ENCODE measurements at places on chromosomes 1 and 21.

- DNase-seq = no peak
Measured at GRCh38 chr1:189463166-189463565, 1014.5 kb downstream of the BRINP3 start.

DNA sequence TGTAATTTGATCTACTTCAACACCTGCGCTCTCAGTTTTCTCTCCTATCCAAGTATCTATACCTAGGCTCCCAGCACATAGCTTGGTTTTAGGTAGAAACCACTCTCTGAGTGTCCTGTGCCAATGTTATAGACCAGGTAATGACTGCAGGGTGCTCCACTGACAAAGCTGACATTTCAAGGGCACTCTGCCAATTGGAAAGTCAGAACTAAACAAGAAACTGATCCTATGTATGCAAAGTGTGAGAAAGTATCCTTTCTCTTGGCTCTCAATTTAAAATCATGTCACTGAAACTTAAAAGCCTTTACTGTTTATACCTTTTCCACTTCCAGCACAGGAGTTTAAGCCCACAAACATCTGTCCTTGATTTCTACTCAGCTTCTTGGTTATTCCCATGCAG lies 45.0 kb upstream of the AIM2 start:
- DNase-seq = no peak

- DNase-seq = no peak
Measured at GRCh38 chr1:246001837-246002230, 505.2 kb downstream of the SMYD3 start.

DNA sequence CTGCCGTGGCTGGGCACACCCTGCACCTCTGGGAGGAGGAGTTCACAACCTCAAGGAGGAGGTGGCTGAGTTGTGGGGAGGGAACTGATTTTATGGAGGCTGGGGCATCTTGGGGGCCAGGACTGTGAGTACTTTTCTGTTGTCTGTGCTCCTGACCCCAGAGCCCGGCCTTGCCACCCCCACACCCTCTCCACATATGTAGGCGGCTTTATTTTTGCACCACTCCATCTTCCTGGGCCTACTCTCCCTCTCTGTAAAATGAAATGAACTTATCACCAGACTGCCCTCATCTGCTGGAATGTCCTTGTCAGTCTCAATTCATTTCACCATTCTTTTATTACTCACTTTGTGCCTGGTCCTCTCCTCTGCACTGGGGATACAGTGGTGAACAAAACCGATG lies 12.8 kb downstream of the FOXD2 start:
- DNase-seq = no peak

GRCh38 chr21:38388203-38388602 lies 110.1 kb downstream of the ERG start:
- DNase-seq = no peak

DNA sequence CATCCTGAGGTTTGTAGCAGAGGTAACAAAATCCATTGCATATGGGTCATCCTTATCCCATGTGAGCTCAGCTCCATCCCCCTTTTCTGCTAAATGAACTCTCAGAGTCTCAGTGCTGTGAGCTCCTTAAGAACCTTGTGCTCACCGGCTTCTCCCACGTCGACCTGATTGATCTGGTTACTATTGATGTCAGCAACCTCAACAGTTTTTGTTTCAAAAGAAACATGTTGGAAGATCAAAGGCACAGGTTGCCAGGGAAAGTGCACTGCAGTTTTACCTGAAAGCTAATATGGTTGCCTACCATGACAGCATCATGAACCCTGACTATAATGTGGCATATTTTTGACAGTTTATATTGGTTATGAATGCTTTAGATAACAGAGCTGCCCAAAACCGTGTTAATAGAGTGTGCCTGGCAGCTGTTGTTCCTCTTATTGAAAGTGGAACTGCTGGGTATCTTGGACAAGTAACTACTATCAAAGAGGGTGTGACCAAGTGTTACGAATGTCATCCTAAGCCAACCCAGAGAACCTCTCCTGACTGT lies 131.4 kb downstream of the HS2ST1 start:
- DNase-seq = no peak

DNA sequence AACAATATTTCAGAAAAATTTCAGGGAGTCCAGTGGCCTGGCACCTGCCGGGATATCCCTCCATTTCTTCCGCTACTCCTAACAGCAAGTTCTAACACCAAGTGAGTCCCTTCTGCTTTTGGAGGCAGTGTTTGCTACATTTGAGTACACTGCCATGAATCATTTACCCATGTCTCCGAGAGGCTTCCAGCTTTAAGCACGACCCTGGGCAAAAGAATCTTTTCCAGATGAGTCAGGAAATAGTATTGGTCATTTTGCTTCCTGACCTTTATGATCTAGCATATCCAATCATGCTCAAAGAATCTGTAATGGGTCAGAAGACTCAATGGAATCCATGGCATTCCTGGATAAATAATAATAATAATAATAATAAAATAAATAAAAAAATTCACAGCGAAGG lies 60.7 kb upstream of the FMN2 start:
- DNase-seq = no peak

DNA sequence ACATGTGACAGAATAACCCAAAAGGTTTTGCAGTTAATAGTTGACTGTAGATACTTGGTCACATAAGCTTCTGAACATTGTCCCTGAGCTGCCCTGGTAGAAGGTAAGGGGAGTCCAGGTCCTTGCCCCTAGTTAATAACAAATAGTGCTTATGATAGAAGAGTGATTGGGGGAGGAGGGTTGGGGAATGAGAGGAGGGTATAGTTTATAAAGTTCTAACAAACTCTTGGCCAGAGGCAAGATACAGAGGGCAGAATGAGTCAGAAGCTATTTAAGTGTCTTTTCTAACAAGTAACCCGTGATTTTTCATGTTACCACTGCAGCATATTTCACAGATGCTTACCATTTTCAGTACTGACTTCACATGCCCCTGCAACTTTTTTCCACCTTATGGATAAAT lies 26.7 kb upstream of the MYOCOS start:
- no peak for DNase-seq

DNA sequence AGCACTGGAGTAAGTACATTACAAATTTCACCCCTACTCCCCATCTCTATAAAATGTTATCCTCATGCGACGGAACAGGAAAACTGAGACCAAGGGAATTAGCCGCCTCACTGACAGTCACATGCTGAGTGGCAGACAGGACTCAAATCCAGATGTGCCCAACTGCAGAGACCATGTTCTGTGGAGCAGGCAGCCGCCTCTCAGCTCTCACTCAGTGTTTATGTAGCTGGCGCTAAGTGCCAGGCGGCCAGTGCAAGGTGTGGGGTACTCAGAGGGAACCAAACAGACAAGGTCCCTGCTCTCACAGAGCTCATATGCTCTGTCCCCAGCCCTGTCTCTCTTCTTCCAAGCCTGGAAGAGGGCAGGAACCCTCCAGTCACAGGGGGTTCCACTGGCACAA lies 5.1 kb downstream of the CAPZB start:
- no peak for DNase-seq

DNA sequence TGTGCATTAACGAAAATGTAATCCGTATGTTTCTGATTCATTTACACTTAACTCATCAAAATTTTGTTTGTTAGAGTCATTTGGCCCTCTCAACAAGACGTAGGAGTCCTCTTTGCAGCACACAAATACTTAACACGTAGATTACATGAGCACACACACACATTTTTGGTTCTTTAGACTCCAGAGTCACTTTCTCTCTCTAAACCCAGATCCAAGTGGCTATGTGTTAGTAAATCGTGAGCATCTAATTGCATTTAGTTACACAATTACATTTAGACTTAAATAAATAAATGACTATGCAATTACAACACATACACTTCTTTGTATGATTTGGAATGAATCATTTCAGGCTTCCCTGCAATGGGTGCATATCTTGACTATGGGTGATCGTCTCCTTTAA lies 109.0 kb upstream of the GREM2 start:
- DNase-seq = no peak

DNA sequence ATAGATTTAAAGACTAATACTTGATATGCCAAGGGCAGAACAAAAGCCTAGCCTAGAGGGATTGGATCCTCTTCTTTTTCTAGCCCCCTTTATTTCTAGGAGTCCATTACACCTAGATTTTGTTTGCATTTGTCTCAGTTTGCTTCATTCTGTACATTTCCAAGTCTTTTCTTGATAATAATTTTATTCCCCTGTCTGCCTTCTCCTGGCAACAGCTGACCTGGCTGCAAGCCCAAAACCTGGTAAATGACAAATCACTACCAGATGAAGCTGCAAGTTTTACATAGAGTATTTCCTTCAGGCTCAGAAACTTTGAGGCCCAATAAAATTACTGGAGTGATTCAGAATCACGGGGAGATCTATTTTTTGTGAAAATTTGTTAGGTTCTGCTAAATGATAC lies 36.5 kb upstream of the LHX8 start:
- DNase-seq = no peak

- no peak for DNase-seq
Measured at GRCh38 chr21:30518876-30519275, 16.9 kb upstream of the KRTAP19-5 start.

DNA sequence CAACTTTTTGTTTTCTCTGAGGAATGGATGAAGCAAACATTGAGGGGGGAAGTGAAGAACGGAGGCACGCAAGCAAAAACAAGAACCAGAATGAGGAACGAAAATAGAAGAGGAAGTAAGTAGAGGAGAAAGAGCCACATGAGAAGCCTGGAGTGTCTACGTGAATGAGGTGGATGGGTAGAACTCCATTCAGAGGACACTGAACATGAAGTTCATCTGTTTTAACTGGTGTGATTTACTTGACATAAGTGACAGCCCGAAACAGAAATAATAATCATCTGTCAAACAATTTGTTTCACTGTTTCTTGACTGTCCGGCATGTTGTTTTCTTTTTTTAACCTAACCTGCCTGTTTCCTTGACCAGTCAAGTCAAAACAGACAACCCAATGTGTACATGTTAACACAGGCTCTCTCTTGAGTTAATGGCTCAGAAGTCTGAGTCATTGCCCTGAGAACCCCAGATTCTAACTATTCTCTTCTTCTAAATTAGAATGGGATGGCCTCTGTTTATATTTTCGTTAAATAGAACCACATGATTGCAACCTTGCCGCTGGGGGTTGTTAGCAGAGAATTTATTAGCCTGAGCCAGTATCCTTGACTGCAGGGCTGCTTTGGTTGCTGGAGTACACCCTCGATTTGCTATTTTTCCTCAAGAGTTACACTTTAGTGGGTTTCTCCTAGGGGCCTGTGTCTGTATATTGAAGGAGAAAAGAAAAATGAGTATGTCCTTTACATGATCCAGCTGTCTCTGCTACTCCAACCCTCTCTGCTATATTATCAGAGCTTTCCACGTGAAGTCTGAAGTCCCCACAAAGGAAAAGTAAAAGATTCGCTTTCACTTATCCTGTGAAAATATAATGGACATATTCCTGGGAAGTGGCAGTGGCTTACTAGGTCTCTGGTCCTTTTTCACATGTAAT lies 151.7 kb downstream of the ZC3H11B start:
- no peak for DNase-seq

- no peak for DNase-seq
Measured at GRCh38 chr1:199463521-199464127, 563.9 kb upstream of the NR5A2 start.

DNA sequence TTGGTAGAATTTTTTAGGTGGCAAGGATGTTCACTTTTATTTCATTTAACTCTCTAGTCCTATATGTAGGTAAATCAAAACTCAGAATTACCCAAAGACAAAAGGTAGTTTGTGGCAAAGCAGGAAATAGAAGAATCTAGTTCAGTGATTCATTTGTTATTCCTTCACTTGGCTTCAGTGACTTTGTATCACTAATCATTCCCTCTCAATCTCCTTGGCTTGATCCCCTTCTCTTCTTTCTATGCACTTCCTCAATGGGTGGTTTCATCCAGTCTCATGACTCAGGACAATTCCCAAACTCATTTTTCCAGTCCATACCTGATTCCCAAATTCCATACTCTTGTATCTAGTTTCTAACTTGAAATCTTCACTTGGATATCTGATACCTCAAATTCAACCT lies 64.9 kb downstream of the PRKACB start:
- DNase-seq = no peak

GRCh38 chr1:220818421-220819173 lies 31.9 kb downstream of the MTARC1 start:
- no peak for DNase-seq

DNA sequence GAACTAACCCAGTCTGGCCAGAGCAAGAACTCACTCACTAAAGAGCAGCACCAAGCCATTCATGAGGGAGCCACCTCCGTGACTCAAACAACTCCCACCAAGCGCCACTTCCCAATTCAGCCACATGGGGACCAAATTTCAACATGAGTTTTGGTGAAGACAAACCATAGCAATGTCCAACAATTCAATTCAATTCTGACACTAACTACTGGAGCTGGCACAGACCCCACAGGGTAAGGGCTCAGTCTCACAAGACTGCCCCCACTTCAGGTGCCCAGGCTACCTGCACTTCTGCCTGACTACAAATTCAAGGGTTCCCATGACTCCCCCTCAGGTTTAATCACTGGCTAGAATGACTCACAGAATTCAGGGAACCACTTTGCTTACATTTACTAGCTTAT lies 48.8 kb upstream of the RAP1A start:
- DNase-seq = no peak

GRCh38 chr1:166029196-166029945 lies 137.4 kb downstream of the FAM78B start:
- no peak for DNase-seq

- no peak for DNase-seq
Measured at GRCh38 chr1:29500041-29500440, 263.7 kb downstream of the PTPRU start.

GRCh38 chr1:211326528-211327345 lies at the start of gene TRAF5:
TRAF5 (plus strand) TSS chr1:211326833; CDS start chr1:211353240, 26,407 bp downstream.
- DNase-seq = no peak

- no peak for DNase-seq
Measured at GRCh38 chr1:8718850-8719361, 98.5 kb downstream of the RERE start.

GRCh38 chr21:44615466-44615865 lies 3.6 kb downstream of the KRTAP10-8 start:
- DNase-seq = no peak

- DNase-seq = no peak
Measured at GRCh38 chr1:229480495-229480894, 27.6 kb downstream of the NUP133 start.

GRCh38 chr21:43864962-43865539 lies at the start of gene AGPAT3:
AGPAT3 (plus strand) TSS chr21:43865223; CDS start chr21:43959682, 94,459 bp downstream.
- DNase-seq = no peak

- no peak for DNase-seq
Measured at GRCh38 chr1:114033961-114034360, 54.7 kb downstream of the OLFML3 start.

DNA sequence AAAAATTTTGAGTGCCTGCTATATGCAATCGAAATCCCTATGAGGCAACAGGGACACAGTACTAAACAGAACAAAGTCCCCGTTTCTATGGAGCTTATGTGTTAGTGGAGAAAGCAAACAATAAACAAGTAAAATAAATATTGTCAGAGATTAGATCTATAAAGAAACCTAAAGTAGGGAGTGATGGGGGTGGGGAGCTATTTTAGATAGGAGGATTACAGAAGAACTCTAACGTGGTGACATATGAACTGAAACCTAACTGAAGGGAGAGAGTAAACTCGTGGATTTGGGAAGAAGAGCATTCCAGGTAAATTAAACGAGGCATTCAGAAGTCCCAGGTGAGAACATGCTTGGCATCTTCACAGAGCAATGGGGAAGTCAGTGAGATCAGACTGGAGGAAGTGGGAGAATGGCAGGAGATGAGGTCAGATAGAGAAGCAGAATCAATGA lies 154.5 kb downstream of the DENND1B start:
- DNase-seq = no peak

GRCh38 chr21:38825921-38826320 lies 20.2 kb downstream of the ETS2 start:
- no peak for DNase-seq

GRCh38 chr1:110136911-110137310 lies 13.4 kb upstream of the SLC6A17 start:
- no peak for DNase-seq
